SHP77 (cell line): ENCODE measurements at places on chromosomes 1 and 21.

DNA sequence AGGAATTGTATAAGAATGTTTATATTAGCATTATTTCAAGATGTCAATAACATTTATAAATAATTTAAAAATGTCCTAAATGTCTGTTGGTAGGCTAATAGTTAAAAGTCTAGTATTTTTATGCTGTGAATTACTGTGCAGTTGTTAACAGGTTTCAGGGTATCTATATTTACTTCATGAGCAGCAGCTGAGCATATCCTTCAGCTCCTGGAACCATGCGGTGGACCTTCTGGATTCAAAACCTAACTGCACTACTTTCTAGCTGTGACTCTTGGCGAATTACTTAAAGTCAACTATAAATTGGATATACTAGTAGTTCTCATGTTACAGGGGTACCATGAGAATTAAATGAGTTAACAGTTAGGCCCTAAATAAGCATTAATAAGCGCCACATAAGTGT, 3.7 kb downstream of the CEP350 start:
- no peak for DNase-seq

GRCh38 chr1:234967121-234967520, 161.5 kb downstream of the TOMM20 start:
- no peak for DNase-seq

GRCh38 chr1:201838381-201838780, 9.4 kb downstream of the IPO9 start:
- DNase-seq, result no peak

DNA sequence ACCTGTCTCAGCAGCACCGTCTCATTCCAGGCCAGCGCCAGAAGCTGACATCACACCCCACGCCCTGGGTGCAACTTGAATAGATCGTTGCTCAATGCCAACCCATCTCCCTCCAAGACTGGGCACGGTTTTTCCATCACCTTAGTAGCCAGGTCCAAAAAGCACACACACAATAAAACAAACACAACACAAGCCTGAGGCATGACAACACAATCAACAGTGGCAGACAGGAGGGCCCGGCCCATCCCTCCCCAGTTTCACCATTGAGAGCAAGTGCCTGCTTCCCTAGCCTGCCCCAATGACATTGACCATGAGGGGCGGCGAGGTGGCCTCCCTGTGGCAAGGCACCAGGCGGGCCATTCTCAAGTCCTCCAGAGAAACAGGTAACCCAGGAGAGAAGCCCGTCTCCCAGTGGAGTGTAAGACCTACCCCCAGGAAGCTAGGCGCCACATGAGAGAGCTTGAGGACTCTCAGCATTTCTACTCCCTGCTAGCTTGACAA, 2.7 kb downstream of the IFFO2 start:
- DNase-seq, result no peak

DNA sequence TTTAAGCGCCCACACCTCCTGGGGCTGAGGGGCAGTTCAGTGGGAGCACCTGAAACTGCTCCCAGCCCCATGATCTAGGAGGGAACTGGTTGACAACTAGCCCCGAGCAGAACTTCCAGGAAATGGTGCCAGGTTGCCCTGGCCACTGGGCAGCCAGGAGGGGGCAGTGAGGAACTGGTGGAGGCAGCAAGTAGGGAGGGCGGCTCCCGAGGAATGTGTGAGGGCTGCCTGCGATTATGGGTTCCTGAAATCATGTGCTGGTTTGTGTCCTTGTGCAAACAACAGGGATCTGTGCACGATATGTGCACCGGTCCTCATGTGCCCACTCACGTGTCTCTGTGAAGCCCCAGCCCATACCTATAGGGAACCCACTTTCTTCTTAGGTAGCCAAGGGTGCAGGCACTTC, 9.9 kb downstream of the GPR3 start:
- peak; percentile 63 for DNase-seq

DNA sequence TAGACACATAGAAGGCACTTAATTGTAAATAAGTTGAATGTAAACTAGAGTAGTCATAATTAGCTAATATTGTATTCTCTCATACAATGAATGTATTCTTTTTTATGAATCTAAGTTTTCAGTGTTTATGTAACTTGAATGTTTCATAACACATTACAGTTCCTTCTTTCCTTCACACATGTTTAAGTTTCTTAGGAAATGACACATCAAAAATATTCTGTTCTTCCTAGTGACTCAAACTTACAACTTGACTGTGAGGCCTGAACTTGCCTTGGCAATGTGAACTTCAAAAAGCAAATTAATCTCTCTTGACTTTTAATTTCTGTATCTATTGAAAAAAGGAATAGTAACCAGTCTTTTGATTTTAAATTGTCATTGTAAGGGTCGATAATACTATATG, 700.1 kb downstream of the KCNT2 start:
- no peak for DNase-seq

GRCh38 chr1:176643536-176643935, 180.6 kb downstream of the PAPPA2 start:
- peak; percentile 16 for DNase-seq

DNA sequence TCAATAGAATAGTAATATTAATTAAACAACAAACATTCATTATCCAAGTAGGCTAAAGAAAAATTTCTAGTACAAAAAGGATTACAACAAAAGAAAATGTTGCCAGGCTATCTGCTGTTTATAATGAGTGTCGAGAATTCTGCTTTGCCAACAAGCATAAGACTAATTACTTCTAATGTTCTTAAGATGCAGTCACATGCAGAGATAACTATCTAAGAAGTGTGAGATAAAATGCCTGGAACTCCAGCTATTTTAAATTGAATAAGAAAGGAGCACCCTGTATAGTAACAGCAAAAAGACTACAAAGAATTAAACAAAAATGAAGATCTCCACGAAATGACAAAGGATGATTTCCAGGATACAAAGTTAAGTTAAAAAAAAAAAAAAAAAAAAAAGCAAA, 59.9 kb downstream of the APP start:
- DNase-seq, result no peak

DNA sequence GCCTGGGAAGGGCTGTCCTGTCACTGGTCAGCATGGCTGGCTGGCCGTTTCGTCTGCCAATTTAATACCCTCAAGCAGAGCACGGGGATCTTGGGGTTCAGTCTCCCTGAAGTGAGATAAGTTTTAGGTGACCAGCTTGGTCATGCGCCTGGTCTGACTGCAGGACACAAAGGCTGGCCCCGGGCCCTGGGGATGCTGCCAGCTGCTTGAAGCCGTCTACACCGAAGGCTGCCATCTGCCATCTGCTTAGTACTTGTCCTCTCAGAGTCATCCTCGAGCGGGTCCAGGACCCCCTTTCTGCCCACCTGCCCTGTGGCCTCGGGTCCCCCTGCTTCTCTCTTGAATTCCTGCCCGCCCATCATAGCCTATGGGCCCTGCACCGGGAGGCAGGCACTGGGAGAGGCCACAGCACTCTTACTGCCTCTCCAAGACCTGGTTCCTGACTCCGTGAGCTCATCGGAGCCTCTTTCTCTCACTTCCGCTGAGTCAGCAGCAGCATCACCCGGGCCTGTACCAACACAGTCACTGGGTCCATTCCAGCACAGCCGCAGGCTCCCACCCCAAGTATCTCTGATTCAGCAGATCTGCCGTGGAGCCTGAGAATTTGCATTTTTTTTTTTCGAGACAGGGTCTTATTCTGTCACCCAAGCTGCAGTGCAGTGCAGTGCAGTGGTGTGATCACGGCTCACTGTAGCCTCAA, 7.0 kb downstream of the FBLIM1 start:
- no peak for DNase-seq
